Glutamatergic neuron (in vitro differentiated cells): ENCODE measurements at places on chromosomes 12 and 14. TPM values are rescaled to one million over a fixed set of nuclear protein-coding genes. Genes with fewer than 3 reads are reported as not detected.
A peak's percentile ranks its signal among the peaks of the same experiment; 100 is the strongest.

DNA sequence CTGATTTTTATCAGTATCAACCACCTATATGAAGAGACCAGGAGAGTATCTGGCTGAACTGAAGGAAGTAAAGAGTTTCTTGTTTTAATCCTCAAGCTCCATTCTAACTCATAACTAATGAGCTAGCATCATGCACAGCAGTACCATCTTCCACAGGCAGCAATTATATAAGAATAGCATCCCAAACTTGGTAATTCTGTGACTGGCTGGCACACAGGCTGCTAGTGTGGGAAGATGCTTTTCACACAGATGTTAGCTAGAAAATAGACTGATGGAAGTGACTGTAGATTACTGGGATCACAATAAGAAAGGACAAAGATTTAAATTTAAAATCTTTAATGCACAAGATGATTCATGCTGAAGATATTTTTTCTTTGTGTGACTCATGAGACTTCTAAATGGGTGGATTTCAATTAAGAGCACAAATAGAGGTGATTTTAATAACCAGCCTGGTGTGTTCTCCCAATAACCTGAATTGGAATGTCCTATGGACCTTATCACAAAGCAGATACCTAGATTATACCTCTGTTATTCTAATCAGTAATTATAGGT lies 417.7 kb upstream of the ATXN7L3B start:
- no peak overlapping the region for H3K27ac ChIP-seq
- H3K27me3 ChIP-seq: no peaks in the 10 kb centered on the region
- H3K4me3 ChIP-seq: no peak overlapping the region
- DNase-seq: no peak
- no peaks in the 10 kb centered on the region for H3K4me1 ChIP-seq

- no peak for DNase-seq
- peaks cover 11% of the 10 kb centered on the region for H3K4me1 ChIP-seq
- H3K4me3 ChIP-seq: no peak overlapping the region
- H3K27ac ChIP-seq: no peak overlapping the region
- H3K36me3 ChIP-seq: no peaks in the 10 kb centered on the region
- no peaks in the 10 kb centered on the region for H3K27me3 ChIP-seq
Measured at GRCh38 chr12:120835304-120835612, 68.9 kb downstream of the SPPL3 start.

DNA sequence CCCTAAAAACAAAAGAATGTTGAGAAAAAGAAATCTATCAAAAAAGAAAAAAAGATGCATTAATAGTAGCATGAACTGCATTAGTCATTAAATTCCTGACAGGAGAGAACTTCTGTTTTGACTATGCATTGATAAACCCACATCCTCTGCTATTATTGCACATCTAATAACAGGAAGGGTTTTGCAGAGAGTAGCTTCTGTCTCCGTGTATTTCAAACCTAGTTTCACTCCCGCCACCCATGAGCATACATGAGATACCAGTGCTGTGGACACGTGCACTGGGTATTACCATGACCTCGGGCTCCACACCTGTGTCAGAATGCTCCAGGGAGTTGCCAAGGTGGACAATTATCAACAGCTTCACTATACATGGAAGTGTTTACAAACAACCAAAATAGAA lies 449.1 kb upstream of the SOX5 start:
- no peaks in the 10 kb centered on the region for H3K27me3 ChIP-seq
- no peak overlapping the region for H3K4me3 ChIP-seq
- H3K36me3 ChIP-seq: no peaks in the 10 kb centered on the region
- DNase-seq: no peak

GRCh38 chr12:50190859-50191258 lies 23.7 kb upstream of the CERS5 start:
- peaks cover 9% of the 10 kb centered on the region for H3K4me1 ChIP-seq
- no peaks in the 10 kb centered on the region for H3K36me3 ChIP-seq
- H3K27ac ChIP-seq: no peak overlapping the region
- H3K27me3 ChIP-seq: no peaks in the 10 kb centered on the region

- no peaks in the 10 kb centered on the region for H3K4me1 ChIP-seq
- no peak overlapping the region for H3K27ac ChIP-seq
- H3K36me3 ChIP-seq: no peaks in the 10 kb centered on the region
- no peak overlapping the region for H3K4me3 ChIP-seq
- H3K27me3 ChIP-seq: no peaks in the 10 kb centered on the region
Measured at GRCh38 chr14:75491376-75491978, 30.8 kb upstream of the BATF start.

DNA sequence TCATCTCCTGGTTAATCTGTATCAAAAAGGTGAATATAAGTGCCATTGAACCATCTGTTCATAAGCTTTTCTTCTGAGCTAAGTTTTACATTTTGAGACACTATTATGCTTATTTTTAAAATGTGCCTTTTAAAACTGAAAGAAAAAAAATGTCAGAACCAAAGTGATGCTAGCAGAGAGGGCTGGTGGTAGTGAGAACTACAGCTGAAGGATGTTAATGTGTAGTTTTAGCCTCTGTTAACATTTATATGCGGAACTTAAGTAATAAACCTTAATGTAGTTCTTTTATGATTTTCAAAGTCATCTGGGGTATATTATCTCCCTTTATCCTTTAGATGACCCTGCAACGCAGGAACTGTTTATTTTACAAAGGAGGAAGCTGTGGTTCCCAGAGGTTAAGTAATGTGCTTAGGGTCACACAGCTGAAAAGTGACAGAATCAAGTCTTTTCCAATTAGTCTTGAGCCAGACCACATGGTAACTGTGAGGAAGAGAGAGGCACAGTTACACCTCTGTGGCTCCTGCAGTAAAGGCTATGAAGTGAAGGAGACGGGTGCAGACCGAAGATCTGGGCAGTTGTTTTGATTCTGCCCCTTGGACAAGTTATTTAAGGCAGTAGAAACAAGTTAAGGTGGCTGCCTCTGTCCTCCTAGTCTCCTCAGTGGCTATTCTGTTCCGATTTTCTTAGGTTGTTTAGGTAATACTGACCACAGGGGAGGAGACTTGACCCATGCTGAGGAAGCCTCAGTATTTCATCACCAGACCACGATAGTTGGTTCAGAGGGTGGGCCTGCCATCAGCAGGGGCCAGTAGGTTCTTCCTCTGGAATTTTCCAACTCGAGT lies 23.9 kb downstream of the GNG2 start:
- no peaks in the 10 kb centered on the region for H3K27me3 ChIP-seq
- H3K27ac ChIP-seq: no peak overlapping the region
- peaks cover 4% of the 10 kb centered on the region for H3K36me3 ChIP-seq
- peaks cover 1% of the 10 kb centered on the region for H3K4me1 ChIP-seq

GRCh38 chr14:101891471-101891870 lies 72.9 kb upstream of the DYNC1H1 start:
- H3K4me1 ChIP-seq: peaks cover 14% of the 10 kb centered on the region
- no peaks in the 10 kb centered on the region for H3K36me3 ChIP-seq
- H3K27me3 ChIP-seq: peaks cover 2% of the 10 kb centered on the region
- no peak overlapping the region for H3K27ac ChIP-seq
- DNase-seq: no peak
- H3K4me3 ChIP-seq: no peak overlapping the region

GRCh38 chr12:24463375-24463774 lies 485.5 kb downstream of the BCAT1 start:
- no peak overlapping the region for H3K27ac ChIP-seq
- H3K4me1 ChIP-seq: peaks cover 21% of the 10 kb centered on the region
- H3K4me3 ChIP-seq: no peak overlapping the region
- H3K36me3 ChIP-seq: no peaks in the 10 kb centered on the region

DNA sequence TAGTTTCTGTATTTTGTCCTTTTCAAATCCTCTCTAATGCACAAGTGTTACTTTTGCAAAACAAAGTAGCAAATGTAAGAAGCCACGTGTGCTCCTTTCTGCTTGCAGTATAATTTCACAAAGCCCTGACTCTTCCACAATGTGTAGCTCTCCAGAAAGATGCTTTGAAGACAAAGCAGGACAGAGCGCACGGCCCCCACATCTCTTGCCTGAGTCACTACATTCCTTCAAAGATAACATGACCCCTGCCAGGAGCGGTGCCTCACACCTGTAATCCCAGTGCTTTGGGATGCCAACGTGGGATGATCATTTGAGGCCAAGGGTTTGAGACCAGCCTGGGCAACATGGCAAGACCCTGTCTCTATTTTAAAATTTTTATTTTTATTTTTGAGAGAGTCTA lies 40.5 kb downstream of the JAG2 start:
- no peak overlapping the region for H3K27ac ChIP-seq
- H3K36me3 ChIP-seq: no peaks in the 10 kb centered on the region
- H3K4me1 ChIP-seq: no peaks in the 10 kb centered on the region
- no peak overlapping the region for H3K4me3 ChIP-seq
- H3K27me3 ChIP-seq: peaks cover 3% of the 10 kb centered on the region

- peaks cover 13% of the 10 kb centered on the region for H3K4me1 ChIP-seq
- peaks cover 7% of the 10 kb centered on the region for H3K36me3 ChIP-seq
- H3K27me3 ChIP-seq: peaks cover 17% of the 10 kb centered on the region
- H3K4me3 ChIP-seq: peak overlapping the region; percentile 92
- DNase-seq: peak; percentile 38
Measured at GRCh38 chr12:48183876-48184548, 568 bp downstream of the CCDC184 start.

Gene RERGL
- 0.44 TPM for total RNA-seq

Gene AQP5
- not detected for total RNA-seq

Gene PTPN21
- 63.0 TPM for total RNA-seq
